ENCODE measurements at places on chromosomes 3 and 15. TPM values are rescaled to one million over a fixed set of nuclear protein-coding genes. Genes with fewer than 3 reads are reported as not detected.

- DNase-seq, result no peak
Measured at GRCh38 chr3:158354713-158355112, 216.3 kb upstream of the MLF1 start.

- peak; percentile 82 for DNase-seq
Measured at GRCh38 chr3:112627419-112627818, 13.5 kb downstream of the CCDC80 start.

DNA sequence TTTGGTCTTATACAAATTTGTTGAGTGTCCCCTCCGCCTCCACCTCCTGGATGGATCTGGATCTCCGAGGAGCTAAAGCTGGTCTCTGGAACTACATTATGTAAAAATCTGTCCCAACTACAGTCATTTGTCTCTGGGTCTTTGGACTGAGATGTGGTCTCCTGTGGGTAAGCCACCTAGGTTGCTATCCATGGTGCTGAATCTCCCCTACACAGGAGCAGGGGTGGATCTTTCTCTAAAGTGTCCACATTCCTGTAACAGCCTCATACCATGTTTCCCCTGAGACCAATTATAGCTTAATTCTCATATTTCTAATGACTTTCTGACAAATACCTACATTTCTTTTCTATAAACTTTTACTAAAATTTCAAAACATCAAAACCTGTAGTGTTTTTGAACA is 625.8 kb downstream of the TAFA4 start:
- DNase-seq, result no peak

- DNase-seq, result no peak
Measured at GRCh38 chr3:196842567-196843434, 24.9 kb upstream of the SENP5 start.

- no peak for DNase-seq
Measured at GRCh38 chr15:90301707-90302300, 36.3 kb downstream of the NGRN start.

DNA sequence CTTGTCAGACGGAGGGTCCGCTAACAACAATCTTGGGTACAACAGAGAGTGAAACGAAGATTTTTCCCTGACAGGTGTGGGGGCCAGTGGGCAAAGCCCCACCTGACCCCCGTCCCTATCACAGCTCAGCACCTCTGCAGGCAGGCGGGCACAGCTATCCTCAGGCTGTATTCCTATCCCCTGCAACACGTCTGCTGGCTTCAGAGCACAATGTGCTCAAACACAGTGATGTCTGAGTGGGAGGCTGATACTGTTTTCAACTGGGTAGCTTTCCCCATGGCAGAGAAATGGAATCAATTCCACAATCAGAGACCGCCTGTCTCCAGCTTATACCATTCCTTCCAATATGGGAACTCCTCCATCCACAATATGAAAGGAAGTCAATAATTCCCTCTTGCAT is 28.0 kb downstream of the TLE3 start:
- no peak for DNase-seq

DNA sequence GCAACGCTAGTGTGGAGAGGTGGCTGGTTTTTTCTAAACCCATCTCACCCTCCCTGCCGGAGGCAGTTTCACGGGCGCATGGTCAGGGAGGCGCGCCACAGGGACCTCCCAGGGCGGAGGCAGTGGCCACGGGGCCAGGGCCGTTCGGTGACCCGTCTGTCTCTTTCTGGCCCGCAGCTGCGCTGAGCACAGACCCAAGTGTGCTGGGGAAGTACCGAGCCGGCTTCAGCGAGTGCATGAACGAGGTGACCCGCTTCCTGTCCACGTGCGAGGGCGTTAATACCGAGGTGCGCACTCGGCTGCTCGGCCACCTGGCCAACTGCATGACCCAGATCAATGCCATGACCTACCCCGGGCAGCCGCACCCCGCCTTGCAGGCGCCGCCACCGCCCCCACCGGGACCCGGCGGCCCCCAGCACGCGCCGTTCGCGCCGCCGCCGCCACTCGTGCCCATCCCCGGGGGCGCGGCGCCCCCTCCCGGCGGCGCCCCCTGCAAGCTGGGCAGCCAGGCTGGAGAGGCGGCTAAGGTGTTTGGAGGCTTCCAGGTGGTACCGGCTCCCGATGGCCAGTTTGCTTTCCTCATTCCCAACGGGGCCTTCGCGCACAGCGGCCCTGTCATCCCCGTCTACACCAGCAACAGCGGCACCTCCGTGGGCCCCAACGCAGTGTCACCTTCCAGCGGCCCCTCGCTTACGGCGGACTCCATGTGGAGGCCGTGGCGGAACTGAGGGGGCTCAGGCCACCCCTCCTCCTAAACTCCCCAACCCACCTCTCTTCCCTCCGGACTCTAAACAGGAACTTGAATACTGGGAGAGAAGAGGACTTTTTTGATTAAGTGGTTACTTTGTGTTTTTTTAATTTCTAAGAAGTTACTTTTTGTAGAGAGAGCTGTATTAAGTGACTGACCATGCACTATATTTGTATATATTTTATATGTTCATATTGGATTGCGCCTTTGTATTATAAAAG is 1.8 kb downstream of the HES1 start:
- DNase-seq, result no peak

DNA sequence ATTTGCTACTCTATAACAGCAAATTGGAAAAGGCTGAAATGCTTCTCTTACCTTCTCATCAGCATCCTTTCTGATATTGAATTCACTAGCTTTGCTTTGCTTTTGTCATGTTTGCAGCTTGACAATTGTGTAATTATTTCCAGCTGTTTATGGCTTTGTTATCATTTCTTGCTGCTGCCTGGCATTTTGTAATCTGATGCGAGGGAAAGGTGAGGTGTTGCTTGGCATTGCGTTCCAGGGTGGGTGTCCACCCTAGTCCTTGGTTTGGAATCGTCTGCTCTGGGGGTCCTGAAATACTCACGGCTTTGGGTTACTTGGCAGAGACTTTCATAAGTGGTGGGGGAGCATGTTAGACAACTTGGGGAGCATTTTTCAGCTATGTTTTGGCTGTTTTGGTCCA is 2.9 kb downstream of the CACNA2D3 start:
- no peak for DNase-seq

DNA sequence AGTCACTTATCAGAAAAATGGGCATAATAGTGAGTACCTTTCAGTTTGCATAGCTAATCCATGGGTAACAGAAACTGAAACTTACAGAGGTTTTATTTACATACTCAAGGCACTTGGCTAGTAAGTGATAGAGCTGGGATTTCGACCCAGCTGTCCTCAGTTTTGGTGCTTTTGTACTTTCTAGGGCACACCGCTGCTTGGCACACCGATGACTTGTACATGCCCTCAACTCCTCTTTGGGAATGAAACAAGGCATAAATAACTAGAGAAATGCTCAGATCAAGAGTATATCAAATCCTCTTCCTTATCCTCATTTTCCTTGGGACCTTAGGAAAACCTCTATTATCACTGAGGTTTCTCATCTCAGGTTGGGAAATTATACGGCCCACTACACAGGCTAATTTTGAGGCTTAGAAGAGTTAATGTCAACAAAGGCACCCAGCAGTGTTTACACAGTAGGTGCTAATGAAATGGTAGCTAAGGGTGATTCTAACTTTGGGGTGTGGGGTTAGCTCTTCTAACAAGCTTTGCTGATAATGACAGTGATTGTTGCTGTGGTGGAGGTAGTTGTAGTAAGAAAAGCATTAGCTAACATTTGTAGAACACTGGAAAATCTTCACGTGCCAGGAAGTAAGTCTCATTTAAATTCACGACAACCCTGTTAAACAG is 20.3 kb upstream of the DGKG start:
- DNase-seq, result no peak

GRCh38 chr15:98643115-98643514 is 5.2 kb upstream of the IGF1R start:
- no peak for DNase-seq

DNA sequence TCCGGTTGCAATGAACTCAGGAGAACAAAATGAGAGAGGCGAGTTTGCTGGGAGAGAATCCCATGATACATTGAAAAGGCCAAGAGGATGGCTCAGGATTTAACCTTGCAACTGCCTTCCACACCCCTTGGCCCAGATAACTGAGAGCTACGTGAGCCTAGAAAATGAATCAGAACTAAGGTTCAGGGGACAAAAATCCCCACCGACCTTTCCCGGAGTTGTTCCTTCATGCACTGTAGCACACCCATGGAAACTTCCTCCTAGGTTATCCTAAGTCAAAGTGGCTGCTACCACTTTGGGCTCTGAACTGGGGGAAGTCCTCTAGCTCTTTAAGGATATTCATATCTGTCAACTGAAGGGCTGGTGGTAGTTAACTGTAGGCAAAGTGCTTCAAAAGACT is 58.3 kb upstream of the SLC4A7 start:
- peak; percentile 41 for DNase-seq

- DNase-seq, result peak; percentile 82
Measured at GRCh38 chr15:68354923-68355322, 77.0 kb downstream of the ITGA11 start.

DNA sequence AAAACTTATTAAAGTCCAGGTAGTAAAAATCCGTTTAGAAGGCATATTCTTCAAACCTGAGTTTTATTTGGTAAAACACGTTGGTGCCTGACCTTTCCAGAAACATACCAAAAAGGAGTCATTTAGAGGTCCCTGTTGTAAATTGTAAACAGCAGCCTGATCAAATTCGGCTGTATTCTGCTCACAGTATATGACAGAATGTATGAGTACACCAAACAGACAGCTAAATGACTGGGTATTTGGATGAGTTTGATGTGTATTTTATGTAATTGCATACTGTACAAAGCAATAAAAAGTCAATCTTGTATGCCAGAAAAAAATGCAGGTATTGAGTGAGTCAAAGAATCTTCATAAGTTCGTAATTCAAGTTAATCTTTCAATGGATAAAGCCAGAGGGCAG is 330.4 kb downstream of the RBMS3 start:
- no peak for DNase-seq

- DNase-seq, result no peak
Measured at GRCh38 chr15:65171428-65171827, 13.7 kb downstream of the CLPX start.

- DNase-seq, result no peak
Measured at GRCh38 chr3:127166501-127167065, 26.3 kb upstream of the PRR23E start.

GRCh38 chr3:97821287-97821773 is 481 bp upstream of the CRYBG3 start:
- peak; percentile 49 for DNase-seq

GRCh38 chr3:124230998-124231397 is 239.1 kb upstream of the ROPN1 start:
- no peak for DNase-seq

DNA sequence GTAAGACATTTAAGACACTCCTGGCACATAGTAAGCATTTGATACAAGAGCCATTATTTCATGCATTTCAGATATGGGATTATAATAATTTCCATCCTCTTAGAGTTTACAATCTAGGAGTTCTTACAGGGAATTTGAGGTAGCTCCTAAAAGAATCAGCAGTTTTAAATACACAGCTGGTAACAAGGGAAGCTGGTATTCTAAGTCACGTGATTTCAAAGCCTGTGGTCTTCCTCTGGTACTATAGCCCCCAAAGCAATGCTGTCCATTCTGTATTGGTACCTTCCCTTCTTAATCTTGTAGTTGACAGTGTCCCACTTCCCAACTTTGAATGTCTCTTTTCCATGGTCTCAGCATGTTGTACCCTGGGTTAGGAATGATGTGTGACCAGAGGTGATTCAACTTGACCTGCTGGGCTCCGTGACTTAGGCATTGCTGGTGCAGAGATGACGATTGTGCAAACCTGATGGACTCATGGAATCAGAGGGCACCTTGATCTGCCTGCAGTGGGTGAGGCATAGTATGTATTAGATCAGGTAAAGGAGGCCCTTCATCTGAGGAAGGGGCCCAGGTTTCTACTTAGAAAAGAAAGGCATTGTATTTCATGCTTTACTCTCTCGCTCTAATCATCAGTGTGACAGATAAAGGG is 122.9 kb downstream of the AKAP13 start:
- DNase-seq, result no peak

- no peak for DNase-seq
Measured at GRCh38 chr3:54771050-54771449, 156.8 kb downstream of the LRTM1 start.

GRCh38 chr15:43184407-43185124 is 637 bp upstream of the CCNDBP1 start:
- no peak for DNase-seq

- DNase-seq, result peak; percentile 36
Measured at GRCh38 chr3:34783876-34784275, 855.4 kb upstream of the ARPP21 start.

DNAJA4 gene
- 0.65 TPM for total RNA-seq

DZIP3 gene
- total RNA-seq, result 27.6 TPM

LRTM1 gene
- total RNA-seq, result not detected

P3H2 gene
- total RNA-seq, result 15.6 TPM

SYNPR gene
- not detected for total RNA-seq

CTXN2 gene
- not detected for total RNA-seq

CD200 gene
- total RNA-seq, result 3.3 TPM

CA12 gene
- 174 TPM for total RNA-seq

TIPARP gene
- total RNA-seq, result 67.1 TPM

CHRD gene
- total RNA-seq, result 4.6 TPM
